HS-27A (cell line): ENCODE measurements at places on chromosomes 3 and 15.

DNA sequence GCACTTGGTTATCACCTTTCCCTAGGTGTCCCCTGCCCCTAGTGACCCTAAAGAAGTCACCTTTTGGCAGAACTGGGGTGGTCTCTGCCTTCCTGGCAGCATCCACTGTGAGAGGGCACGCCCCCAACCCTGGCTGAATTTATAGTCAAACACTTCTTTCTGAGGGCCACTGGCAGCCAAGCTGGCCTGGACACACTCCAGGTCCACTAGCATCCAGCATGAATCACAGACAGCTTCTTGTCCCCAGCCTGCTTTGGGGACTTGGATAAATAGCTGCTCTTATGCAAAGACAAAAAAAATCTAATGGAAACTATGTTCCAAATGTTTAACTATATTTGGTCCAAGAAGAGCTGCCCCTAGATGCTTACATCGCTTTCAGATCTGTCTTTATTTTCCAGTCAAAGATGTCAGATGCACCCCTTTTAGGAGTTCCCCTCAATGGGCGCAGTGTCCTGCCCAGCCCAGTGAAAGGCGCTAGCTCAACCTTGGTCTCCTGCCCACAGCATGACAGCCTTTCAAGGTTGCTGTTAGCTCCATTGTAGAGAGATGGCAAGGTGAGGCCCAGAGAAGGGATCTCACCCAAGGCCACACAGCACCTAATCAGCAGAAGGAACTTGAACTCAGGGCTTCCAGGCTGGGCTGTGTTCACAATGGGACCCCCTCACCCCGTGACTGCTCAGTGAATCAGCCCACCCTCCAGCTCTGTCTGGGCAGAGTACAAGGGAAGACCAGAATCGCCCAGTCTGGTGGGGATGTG lies 7.0 kb downstream of the RASL12 start:
- no peak for DNase-seq

DNA sequence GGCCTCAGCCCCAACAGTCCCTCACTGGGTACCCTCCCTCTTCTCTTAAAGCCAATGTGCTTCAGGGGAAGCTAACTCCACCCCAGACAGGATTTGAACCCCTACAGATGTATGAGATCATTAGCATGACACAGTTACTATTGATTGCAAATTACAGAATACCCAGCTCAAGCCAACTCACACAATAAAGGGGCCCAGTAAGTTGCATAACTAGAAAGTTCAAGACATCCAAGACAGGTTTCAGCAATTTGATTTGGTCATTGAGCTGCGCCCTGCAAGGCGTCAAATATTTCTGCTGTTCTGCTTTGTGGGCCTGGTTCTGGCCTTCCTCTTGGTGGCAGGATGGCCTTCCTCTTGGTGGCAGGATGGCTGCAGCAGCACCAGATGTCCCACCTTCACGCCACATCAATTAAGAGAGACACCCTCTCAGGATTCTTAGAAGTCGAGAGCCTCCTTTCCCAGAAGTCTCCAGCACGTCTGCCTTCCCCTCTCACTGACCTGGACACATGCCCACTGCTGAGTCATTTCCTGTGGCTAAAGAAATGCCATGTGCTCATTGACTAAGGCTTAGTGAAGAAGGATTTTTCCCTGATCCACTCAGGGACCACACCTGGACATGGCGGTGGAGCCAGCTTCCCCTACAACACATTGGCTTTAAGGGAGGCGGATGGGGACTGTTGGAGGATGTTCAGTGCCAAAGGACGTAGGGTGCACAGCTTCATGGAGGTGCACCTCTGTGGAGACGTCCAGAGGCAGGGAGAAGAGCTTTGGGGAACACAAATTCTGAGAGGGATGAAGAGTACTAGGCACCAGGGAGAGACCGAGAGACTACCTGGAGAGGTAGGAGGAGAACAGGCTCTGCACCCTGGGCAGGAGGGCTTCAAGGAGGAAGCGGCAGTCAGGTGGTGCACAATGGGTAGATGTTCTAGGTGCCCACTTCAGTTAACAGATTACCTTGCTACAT lies 49.1 kb downstream of the DNASE1L3 start:
- peak; percentile 98 for DNase-seq

GRCh38 chr3:122628567-122628966 lies 51.1 kb downstream of the PARP15 start:
- DNase-seq: no peak

DNA sequence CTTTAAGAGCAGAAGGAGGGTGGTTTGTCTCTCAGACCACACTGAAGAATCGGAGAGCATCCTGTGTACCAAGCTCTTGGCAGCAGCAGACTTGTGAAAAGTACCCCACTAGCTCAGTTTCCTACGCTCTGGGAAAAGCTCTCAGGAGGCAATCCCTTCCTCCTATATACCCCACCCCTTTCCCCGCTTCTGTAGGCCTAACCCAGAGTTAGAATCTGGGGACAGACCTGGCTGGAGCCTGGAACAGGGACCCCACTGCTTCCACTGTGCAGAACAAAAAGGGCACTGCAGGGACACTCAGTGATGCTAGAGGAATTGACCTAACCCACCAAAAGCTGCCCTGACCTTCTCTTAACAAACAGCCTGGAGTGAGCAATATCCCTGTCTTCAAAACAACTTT lies 70.0 kb upstream of the CCDC39 start:
- no peak for DNase-seq

GRCh38 chr3:107950417-107950816 lies 140.4 kb downstream of the CD47 start:
- no peak for DNase-seq

GRCh38 chr3:49377483-49377882 lies 19.3 kb upstream of the GPX1 start:
- no peak for DNase-seq

- no peak for DNase-seq
Measured at GRCh38 chr3:71463617-71464016, 119.9 kb downstream of the FOXP1 start.

DNA sequence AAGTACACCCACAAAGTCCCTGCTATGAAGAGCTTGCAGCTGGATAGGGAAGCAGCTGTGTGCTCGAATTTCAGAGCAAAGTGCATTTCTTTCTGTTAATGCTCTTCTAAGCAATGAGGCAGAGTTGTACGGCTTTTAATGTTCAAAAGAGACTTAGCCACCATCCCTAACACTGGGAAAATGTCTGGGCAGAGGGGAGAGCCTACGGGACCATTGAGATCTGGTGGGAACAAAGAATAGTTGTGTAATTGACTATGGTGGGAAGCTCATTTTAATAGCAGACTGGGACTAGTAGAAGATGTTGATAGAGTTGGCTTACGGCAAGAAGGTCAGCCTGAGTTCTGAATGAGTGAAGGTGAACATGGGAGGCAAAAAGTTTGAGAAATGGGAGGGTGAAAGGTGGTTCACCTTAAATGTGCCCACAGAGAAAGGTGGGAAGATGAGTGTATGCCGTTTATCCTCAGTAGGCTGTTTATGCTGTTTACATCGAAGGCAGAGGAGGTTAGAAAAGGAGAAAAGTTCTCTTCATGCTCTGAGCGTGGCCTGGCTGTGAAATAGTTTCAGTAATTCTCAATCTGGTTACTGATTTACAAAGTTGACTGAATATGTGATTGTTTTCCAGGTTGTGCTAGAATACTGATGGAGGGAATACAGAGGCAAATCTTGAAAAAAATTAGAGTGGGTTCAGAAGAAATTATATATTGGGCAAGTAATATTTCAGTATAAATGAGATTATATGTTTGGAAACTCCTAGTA lies 22.9 kb upstream of the UTS2B start:
- DNase-seq: no peak

GRCh38 chr3:14821151-14821550 lies 2.4 kb downstream of the FGD5 start:
- no peak for DNase-seq

- no peak for DNase-seq
Measured at GRCh38 chr3:84965141-84965540, 6.4 kb downstream of the CADM2 start.

GRCh38 chr15:53670701-53671100 lies 88.8 kb downstream of the WDR72 start:
- no peak for DNase-seq

DNA sequence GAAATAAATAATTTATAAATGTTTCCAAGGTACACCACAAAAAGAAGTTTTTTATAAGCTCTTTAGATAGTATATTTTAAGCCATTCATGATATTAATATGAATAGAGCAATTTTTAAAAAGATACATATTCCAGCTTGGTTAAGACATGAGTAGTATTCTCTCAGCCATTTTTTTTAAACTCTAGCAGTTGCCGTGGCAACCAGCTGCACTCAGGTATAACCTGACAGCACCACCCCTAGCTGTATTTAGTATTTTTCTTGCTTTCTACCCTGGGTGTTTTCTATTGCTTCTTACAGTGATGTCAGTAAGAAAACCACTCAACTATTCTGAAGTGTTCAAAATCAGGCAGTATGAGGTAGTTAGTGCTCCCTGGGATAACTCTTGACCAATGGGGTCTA lies 496.3 kb upstream of the CNTN3 start:
- DNase-seq: no peak

- no peak for DNase-seq
Measured at GRCh38 chr3:106206146-106206545, 337.3 kb upstream of the CBLB start.

DNA sequence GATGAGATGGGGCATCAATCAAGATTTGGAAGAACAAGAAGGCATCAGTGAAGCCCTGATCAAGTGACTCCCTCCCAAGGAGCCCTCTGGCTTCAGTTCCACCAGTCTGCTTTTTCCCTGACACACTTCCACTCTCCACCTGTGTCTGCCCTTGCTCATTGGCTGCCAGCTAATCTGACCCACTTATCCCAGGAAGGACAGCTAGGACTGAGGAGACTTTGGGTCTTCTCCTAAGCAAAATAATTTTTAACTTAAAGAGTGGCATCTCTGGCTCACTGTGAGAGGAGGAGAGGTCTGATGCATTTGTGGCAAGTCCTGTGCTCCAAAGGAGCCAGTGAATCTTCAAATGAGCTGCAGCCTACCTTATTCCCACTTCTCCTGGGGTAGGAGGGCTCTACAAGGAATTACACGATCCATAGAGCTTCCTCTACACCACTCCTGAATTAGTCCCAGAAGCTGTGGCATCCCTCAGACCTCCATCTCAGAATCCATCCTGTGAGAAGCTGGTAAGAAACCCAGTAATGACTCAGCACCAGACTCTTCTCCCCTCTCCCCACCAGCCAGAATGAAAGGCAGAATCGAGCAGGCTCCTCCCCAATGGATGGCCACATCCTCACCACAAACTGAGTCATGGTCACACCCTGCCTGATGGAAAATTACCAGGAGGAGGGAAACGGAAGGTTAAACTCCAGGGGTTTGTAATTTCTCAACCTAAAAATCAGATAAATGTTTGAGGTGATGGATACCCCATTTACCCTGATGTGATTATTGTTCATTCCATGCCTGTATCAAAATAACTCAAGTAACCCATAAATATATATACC lies 6.3 kb upstream of the PKM start:
- DNase-seq: peak; percentile 99

DNA sequence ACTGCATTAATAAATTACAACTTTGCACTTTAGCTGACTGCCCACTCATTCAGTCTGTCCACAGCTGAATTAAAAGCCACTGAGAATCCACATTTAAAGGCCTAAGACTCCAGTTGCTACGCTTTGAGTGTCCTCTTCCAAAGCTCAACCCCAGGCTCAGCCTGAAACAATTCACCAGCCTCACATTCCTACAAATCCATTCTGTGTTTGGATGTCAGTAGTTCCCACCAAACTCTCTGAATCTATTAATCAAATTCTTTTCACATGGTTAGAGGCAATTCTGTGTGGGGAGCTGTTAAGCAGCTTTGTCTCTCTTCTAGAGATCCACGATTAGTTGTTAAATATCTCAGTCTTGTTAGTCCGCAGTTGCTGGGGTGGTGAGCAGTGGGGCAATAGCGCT lies 116.8 kb upstream of the UBE2E2 start:
- no peak for DNase-seq

DNA sequence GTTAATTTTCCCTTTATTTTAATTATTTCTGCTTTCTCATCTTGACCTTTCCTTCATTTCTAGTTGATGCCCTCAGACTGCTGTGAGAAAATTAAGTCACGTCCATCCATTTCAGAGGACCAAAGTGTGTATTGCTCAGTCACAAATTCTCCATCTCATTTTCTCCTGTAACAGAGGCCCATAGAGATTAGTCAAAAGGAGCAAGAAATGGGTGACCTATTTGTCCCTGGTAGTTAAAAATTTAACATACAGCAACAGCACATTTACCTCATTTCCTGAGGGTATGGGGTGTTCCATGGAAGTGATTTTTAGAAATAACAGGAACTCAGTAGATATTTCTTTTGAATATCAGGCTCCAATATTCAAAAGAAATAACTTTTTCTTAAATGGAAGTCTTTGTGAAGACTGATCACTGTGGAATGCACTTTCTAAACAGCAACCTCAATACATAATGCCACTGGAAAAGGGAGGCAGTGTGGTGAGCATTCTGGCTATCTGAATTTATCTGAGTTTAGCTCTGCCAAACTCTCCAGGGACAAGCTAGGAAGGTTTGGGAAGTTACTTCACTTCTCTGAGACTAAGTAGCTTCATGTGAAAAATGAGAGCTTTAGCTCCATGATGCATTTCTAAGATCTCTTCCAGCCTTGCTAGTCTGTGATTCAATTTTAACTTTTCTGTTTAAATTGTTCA lies 808.2 kb downstream of the SQOR start:
- DNase-seq: no peak

GRCh38 chr15:63277893-63278456 lies 570 bp downstream of the APH1B start:
- no peak for DNase-seq

DNA sequence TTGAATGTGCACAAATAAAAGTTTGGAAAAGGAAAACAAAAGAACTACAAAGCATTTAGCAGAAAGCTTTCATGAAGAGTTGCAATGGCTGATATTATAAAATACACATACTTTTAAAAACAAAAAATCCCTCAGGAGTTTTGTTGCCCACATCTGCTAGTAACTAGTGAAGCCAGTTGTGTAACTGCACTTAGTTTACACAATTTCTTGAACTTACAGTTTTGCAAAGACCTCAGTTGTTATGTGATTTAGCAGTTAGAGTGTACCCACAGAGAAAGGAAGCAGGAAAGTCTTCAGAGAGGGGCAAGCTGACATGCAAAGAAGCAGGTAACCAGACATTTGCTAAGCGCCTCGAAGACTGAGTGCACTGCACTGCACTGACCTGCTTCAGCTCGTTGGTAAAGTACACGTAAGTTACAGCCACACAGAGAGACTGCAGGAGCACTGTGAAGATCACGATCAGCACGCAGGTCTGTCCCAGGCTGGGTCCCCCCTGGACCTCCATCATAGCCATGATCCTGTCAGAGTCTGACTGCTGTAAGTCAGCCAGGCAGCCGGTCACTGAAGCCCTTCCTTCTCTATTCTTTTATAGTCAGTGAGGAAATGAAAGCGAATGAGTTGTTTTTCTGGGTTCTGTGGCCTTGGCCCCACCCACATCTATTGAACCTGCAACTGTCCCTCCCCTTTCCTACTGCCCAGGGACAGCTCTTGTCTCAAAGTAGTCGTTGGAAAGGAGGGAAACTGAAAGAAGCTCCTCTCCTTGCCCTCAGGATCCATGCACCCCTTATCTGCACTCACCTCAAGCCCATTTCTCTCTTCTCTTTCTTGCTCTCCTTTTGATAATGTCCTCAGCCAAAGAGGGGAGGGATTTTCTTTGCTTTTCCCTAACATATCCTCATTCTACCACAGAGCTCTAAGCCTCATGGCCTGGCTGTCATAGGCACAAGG lies at the start of gene TNFSF10:
Gene TNFSF10 (minus strand): TSS at position 560 of the 948 bp plus-strand sequence. CDS start 46 bp downstream, at position 514.
- no peak for DNase-seq
